ENCODE measurements at places on chromosomes 2 and 18.

DNA sequence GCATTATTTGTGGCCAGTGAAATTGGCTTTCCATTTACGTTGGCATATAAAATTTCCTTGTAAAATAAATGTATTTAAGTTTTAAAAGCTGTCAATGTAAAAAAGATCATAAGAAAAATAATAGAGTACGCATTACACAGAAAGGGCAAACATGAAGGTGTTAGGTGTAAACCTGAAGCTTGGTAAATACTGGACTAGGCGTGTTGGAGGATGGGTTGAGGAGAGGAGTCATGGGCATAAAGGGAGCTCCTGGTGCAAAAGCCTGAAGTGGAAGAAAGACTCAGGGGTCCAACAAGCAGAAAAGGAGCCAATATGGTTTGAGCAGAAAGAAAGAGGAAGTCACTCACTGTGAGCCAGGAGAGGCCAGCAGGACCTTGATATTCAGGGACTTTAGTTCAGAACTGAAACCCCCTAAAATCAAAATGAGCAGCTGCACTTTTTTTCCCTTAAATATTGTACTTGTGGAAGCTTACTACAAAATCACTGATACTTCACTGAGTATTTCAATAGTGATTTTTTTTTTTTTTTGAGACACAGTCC lies 24.4 kb downstream of the SP5 start:
- DNase-seq = no peak

DNA sequence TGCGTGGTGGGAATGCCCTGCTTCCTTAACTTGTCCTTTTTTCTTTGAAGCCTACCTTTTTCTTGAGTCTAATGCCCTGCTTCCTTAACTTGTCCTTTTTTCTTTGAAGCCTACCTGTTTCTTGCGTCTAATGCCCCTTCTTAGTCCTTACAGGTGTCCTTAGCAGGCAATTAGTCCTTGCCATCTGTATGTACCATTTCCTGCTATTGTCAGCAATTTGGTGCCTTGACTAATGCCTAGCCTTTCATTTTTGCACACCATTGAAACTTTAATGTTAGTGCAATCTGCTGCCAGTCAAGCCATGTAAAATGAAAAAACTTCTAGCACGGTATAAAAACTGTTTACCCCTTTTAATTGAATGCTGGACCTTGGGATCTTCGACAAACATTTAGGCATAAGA lies 4.3 kb downstream of the KDM3A start:
- no peak for DNase-seq

DNA sequence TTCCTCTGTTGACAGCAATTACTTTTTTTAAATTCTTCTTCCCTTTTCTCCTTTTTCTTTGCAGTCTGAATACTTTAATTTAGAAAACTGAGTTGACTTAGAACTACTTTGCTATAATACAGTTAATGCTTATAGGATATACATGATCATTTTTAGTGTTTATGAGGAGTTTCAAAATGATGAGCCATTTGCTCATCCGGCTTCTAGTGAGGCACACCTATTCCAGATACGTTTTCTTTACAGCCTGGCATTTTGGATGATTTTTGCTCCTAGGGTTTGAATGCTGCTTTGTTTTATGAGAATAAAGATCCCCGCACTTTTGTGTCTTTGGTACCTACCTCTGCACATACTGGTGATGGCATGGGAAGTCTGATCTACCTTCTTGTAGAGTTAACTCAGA lies 52.8 kb downstream of the EIF5B start:
- DNase-seq = no peak

DNA sequence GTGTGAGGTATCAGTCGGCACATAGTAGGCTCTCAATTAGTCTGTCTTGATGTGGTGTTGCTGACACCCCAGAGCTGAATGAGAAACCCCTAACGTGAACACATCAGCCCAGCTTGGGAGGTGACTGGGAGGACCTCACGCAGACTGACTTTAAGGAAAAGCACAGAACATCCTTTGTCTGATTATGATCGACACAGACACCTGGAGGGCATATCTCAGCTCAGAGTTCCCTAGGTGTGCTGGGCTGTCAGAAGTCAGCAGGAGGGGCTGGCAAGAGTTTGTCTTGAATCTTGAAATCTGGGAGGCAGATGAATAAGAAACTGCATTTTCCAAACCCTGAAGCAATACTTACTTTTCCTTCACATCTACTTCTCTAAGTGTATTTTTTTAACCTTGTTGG lies 16.8 kb upstream of the MYCN start:
- DNase-seq = peak; percentile 97

DNA sequence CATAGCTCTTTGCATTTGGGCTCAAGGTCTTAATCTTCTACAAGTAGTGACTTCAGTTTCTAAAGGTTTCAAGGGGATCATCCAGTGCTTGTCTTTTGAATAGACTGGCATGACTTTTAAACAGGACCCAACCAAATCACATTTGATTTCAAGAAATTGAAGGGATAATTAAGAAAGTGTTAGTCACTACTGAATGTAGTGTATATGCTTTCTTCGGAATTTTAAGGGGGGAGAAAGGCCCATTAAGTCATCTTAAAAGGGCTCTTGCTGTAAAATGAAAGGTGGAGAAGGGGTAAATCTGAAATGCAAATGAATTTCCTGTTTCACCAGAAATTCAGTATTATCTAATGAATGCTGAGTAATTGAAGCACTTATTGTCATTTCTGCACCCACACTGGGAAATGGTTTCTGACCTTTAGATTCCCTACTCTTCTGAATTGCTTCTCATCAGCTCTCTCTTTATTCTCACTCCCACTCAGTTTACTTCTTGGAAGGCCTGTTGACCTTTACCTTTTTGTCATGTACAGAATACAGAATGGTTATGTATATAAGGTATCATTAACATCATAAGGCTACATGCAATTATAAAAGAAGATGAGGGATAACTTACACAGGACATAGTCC lies 241.4 kb downstream of the SLC8A1 start:
- no peak for DNase-seq

DNA sequence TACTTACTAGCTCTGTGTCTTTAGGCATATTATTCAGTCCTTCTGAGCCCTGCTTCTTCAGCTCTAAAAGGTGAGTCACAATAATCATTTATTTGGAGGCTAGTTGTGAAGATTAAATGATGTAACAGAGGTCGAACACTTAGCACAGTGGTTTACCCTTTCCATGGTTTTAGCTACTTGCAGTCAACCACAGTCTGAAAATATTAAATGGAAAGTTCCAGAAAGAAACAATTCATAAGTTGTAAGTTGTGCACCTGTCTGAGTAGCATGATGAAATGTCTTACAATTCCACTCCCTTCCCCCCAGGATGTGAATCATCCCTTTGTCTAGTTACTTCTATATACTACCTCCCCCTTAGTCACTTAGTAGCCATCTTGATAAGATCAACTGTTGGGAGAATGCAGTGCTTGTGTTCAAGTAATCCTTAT lies 217.6 kb upstream of the THUMPD2 start:
- DNase-seq = no peak

GRCh38 chr18:9709304-9709877 lies 1.3 kb downstream of the RAB31 start:
- no peak for DNase-seq

- no peak for DNase-seq
These were observed 1041.2 kb upstream of the CDH2 start for GRCh38 chr18:29218091-29218490.

DNA sequence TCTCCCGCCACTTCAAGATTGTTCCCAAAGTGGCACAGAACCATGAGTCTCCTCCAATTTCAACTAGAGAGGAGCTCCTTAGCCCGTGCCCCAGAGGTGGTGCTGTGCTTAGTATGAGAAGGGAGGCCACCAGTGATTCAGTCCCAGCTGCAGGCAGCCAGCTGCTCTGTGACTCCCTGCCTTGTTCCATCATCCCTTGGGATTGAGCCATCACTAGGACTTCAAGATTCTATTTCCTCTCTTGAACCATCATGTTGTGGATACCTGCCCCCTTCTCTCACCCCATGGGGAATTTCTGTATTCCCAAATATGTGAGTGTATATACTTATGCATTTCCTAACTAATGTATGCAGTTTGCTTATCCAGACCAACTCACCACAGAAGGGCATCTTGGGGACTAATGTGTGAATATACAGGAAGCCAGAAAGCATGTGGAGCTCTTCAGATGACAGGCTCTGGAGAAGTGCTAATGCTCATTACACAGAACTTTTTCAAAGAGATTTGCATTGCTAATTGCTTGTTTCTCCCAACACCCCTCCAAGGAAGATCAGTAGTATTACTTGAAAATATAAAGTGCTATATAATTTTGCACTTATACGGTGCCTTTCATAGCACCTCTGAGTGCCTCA lies 111.0 kb upstream of the MAP3K20 start:
- DNase-seq = no peak

GRCh38 chr18:79549638-79550000 lies 130.0 kb upstream of the CTDP1 start:
- DNase-seq = no peak

GRCh38 chr18:79704631-79705030 lies 25.0 kb downstream of the CTDP1 start:
- DNase-seq = no peak

- peak; percentile 51 for DNase-seq
These were observed 36.0 kb downstream of the PCBP1 start for GRCh38 chr2:70123051-70123828.

DNA sequence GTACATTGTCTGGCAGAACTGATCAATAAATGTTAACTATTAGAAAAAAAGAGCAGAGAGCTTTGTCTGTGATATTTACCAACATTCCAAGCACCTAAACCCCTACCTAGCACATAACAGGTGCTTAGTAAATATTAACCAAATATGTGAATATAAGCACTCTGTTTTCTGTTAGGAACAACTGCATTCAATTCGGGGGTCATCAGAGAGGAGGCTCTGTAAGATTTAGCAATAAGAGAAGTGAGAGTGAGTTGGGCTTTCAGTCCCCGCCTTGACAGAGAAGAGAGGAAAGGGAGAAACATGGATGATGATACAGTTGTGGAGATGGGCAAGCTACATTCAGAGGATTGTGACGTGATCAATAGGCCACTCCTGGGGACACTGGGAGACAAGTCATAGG lies 47.7 kb downstream of the MYOM1 start:
- DNase-seq = no peak

- DNase-seq = no peak
These were observed 256.9 kb downstream of the CDH19 start for GRCh38 chr18:66346833-66347588.

GRCh38 chr18:8397034-8397433 lies 212.2 kb upstream of the RAB12 start:
- DNase-seq = no peak

GRCh38 chr2:25145803-25146202 lies 22.6 kb downstream of the POMC start:
- no peak for DNase-seq

DNA sequence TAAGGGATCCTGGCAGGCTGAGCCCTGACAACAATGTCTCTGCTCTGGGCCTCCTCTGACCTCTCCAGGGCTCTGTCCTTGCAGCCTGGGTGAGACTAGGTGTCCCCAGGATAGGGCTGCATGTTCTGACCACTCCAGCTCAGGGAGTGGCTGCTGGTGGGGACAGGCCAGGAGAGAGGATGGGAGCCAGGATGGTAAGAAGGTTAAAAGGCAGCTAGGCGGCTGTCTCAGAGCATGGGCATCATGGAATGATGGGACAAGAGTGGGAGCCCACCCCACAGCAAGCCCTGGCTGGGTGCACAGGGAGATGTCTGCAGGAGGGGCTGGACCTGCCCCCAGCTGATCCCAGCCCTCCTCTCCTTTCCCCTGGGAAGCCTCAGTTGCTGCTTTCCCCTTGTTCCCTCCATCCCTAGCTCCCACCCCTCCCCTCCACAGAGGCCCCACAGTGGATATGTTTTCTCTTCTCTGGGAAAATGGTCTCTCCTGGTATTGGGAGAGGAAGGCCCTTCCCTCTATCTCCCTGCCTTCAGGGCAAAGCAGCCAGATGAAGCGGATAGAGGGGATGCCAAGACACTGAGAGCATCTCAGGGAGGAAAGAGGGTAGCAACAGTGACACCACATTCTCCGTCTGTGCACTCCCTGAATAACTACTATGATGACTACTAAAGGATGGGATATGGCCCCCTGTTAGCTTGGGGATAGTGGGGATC lies 334.3 kb downstream of the DYSF start:
- DNase-seq = no peak

GRCh38 chr2:176079285-176079830 lies 4.4 kb downstream of the EVX2 start:
- DNase-seq = peak; percentile 81

GRCh38 chr2:109683452-109683851 lies 69.3 kb downstream of the SOWAHC start:
- DNase-seq = no peak

GRCh38 chr2:113169002-113169530 lies 4.7 kb upstream of the PSD4 start:
- no peak for DNase-seq

DNA sequence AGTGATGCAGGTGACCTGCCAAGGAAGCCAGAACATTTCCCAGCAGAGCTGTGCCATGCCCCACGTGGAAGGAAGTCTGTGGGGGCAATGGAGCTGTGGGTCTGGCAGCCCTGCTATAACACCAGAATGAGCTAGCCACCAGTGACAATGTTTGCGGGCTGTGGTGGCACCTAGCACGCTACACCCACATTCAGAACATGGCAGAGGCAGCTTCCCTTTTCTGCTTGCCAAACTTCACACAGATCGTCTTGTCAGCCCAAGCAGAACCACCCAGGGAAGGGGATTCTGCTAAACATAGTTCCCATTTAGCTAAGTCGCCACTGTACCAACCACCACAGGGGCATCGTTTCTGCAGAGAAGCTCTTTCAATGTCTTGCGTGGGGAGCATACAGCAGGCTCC lies 27.0 kb upstream of the CCDC93 start:
- DNase-seq = no peak

DNA sequence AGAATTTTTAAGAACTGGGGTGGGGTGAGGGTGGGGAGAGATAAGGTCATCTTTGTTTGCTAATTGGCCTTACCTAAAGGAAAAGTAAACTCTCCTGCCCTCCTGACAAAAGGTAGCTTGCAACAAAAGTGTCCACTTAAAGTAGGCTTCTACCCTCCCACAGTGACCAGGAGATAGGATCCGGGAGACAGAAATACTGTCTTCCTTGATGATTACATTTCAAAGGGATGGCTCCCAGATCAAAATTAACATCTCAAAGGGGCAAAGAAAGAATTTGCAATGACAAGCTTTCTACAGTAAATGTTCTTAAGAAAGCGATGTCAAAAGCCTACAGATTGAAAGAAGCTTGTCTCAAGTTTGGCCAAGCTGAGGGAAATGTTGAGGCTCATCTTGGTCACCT lies 775.3 kb downstream of the CPS1 start:
- no peak for DNase-seq

- no peak for DNase-seq
These were observed 5.8 kb downstream of the PCARE start for GRCh38 chr2:29068513-29068912.

DNA sequence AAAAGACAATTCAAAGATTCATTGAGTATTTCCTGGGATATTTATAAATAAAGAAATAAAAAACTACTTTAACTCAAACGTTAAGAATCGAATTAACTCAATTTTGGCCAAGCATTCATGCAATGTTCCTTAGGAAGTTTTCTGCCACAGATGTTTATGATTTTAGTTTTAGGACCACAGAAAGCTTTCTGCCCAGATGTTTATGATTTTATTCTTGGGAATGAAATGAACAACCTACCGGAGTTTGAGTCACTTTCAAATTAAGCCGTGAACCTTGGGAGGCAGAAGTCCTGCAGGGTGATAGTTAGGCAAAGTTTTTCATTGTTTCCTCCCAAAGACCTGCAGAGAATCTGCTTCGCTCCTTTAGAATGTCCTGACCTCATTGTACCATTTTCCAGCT lies 34.7 kb upstream of the MBP start:
- no peak for DNase-seq

- no peak for DNase-seq
These were observed 58.6 kb upstream of the FBXO11 start for GRCh38 chr2:47964722-47965434.

All from NCI-H526 (cell line).